ENCODE measurements at places on chromosomes 5 and 9. TPM values are rescaled to one million over a fixed set of nuclear protein-coding genes. Genes with fewer than 3 reads are reported as not detected.
A peak's percentile ranks its signal among the peaks of the same experiment; 100 is the strongest.

GRCh38 chr5:179267671-179268083 is 77.6 kb downstream of the ADAMTS2 start:
- DNase-seq = no peak

DNA sequence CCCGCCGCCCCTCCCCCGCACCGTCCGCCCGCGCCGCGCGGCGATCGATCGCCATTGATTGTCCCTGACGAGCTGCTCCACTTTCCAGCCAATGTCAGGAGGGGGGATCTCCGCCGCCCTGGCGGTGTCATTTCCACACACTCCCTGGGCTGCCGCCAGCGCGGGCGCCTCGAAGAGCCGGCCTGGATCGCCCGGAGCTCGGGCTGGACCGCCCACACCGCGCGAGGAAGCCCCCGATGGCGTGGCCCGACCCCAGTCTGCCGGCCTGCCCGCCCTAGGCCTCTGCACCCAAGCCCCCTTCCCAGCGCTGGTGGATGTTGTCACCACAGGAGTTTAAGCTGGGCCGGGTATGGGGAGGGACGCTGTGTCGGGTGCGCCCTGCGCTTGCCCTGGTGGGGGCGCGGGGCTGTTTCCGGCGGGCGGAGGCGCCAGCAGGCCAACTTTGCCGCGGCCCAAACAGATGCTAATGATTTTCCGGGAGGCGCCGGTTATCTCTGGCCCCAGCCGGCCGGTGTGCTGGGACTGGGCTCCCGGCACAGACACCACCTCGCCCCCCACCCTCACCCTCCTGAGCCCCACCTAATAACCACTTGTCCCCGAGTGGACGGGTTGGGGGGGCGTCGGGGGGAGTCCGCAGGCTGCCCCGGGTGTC is 10.6 kb upstream of the CXXC5 start:
- DNase-seq = peak; percentile 85

DNA sequence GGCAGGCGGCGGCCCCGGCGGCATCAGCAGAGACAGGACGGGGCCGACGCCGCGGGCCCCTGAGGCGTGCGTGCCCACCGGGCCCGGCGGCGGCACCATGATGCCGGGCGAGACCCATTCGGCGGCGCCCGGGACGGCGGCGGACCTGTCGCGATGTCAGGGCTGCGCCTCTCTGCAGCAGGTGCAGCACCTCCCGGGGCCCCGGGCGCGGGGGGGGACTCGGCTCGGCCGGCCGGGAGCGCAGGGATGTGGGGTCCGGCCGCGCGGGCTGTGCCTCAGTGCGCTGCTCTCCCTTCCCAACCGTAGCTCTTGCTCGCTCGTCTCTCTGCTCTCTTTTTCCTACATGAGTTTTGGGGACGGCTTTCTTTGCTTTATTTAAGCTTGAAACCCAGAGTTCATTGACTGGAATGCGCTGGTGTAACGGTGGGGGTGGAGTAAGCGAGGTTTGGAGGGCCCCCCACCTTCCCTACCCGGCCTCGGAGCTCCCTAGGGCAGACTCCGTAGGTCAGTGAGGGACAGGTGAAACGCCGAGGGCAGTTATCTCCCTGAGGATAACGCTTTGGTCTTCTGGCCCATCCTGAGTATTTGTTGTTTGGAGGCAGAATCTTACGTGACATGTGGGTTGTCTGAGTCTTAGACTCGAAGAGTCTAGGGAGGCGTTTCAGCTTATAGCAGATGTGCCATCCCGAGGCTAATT is 490 bp downstream of the ICE1 start:
- DNase-seq = no peak

GRCh38 chr5:155129513-155129880 is 115.9 kb downstream of the KIF4B start:
- no peak for DNase-seq

DNA sequence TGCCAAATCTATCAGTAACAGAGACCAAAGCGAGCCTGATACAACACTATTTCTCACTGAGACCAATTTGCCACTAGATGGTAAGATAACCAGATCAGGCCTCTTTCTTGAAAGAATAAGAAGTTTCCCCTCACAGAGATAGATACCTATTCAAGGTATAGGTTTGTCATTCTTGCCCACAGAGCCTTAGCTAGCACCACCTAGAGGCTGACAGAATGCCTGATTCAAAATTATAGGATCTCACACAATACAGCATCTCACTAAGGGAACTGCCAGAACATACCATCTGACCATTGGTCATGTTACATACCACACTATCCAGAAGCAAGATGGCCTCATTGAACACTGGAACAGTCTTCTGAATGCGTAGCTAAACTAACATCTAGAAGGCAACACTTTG is 166.6 kb upstream of the HCN1 start:
- no peak for DNase-seq

RMRP gene
- polyA plus RNA-seq = not detected

DNA sequence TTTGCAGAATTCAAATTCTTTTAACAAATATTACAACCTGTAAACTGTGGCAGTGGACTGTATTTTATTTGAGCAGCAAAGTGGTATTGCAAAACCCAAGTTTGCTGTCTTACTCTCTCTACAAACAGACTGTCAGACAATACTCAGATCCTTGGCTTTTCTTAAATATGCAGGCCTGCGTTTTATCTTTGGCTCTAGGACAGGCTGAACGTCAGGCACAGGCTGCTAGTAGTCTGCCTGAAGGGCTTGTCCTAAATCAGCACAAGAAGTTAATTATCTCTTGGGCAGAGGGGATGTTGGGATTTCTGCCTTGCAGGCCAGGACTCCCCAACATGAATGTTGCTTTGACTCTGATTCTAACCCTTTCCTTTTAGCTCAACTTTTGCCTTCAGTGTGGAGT is 147.5 kb downstream of the SLIT3 start:
- peak; percentile 46 for DNase-seq

GLRA1 gene
- 0.13 TPM for polyA plus RNA-seq

- DNase-seq = no peak
Observed at GRCh38 chr9:72039532-72039931, 20.9 kb downstream of the C9orf57 start.

DNA sequence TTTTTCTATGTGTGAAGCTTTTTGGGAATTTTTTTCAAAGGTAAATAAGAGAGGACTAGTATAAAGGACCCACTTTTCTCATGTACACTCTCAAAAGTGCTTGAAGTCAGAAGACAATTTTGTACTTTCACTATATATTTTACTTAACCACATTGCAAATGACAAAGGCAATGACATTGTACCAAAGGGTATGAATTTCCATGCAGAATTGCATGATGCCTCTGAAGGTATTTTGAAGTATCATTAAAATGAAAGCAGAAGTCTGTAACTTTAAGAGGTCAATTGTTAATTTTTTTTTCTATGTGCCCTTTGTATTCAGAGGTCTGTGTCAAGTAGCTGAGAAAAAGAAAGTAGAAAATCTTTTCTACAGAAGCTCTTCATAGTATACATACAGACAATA is 84.7 kb downstream of the ST8SIA4 start:
- no peak for DNase-seq

ZNF658 gene
- 6.9 TPM for polyA plus RNA-seq

Measured in right lung (tissue), 10 donors.